ENCODE measurements at places on chromosomes 11 and 22.

DNA sequence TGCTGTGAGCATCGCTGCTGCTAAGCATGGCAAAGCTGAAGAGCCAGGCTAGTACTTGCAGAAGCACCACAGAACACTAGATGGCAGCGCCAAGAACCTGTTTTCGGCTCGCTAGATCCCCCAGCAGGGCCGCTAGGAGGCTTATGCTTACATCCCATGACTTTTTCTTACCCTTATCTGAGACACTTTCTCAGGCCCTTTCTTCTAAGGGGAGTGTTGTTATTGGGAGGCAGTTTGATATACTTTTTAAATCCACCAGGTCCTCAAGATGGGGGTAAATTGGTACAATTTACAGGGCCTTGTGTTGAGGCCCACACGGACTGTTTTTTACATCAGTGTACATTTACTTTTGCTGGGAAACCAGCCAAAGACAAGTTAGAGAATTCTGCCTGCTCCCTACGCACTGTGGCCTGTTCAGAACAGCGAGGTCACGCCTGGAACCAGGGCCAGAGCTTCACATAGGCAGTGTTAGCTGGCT lies 4.0 kb downstream of the TRIM6 start:
- no peak overlapping the region for H3K4me3 ChIP-seq
- no peak overlapping the region for H3K27ac ChIP-seq
- no peaks in the 10 kb centered on the region for H3K36me3 ChIP-seq
- H3K4me1 ChIP-seq = no peaks in the 10 kb centered on the region

GRCh38 chr11:29634244-29634643 lies 382.6 kb downstream of the KCNA4 start:
- H3K4me1 ChIP-seq = no peaks in the 10 kb centered on the region
- no peak overlapping the region for H3K4me3 ChIP-seq
- H3K27ac ChIP-seq = no peak overlapping the region

DNA sequence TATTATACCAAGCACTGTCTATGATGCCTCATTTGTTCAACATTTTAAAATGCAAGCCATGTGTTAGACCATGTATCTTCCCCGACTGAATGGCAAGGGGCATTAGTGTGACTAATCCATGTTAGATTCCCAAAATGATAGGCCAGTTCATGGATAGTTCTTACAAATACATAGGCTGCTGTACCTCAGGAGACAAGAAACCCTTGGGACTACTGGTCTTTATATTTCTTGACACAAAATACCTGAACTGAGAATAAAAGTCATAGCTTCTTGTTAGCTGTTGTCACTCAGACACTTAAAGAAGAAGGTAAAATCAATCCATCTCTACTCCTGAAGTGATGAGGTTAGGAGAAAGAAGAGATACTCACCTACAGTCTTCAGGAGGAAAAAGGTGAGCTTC lies at the start of gene OR8D4:
Gene OR8D4, plus strand, starts transcription at position 301 of the 400 bp plus-strand sequence. CDS start 4,265 bp downstream, outside the sequence.
- H3K4me3 ChIP-seq = no peak within 1 kb of the TSS
- no peak for DNase-seq
- H3K36me3 ChIP-seq = no peaks in the 10 kb centered on the region
- no peak within 1 kb of the TSS for H3K27ac ChIP-seq

DNA sequence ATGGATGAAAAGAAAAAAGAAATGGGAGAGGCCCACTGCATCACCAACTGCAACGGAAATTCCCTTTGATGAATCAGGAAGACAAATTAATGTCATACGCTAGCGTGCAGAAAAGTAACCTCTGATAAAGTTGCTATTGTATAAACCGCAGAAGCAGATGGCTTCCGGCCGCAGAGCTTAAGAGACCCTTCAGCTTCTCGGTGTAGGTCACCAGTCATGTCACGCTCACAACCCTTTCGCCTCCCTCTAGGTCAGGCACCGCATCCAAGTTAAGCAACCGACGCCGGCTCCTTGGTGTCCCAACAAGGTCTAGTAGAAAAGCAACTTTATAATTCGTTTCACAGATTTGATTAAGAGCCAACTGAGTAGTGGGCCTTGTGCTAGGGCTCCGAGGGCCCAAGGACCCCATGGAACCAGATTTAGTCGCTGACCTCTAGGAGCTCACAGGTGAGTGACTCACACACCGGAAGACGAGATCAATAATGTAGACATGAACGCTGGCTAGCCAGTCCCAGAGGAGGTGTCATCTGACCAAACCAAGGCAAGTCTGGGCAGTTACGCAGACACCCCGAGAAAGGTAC lies 1.2 kb upstream of the ZFP91 start:
- H3K4me1 ChIP-seq = peaks cover 51% of the 10 kb centered on the region
- peak overlapping the region; percentile 98 for H3K27ac ChIP-seq
- DNase-seq = peak; percentile 74
- H3K36me3 ChIP-seq = peaks cover 4% of the 10 kb centered on the region
- no peaks in the 10 kb centered on the region for H3K27me3 ChIP-seq

DNA sequence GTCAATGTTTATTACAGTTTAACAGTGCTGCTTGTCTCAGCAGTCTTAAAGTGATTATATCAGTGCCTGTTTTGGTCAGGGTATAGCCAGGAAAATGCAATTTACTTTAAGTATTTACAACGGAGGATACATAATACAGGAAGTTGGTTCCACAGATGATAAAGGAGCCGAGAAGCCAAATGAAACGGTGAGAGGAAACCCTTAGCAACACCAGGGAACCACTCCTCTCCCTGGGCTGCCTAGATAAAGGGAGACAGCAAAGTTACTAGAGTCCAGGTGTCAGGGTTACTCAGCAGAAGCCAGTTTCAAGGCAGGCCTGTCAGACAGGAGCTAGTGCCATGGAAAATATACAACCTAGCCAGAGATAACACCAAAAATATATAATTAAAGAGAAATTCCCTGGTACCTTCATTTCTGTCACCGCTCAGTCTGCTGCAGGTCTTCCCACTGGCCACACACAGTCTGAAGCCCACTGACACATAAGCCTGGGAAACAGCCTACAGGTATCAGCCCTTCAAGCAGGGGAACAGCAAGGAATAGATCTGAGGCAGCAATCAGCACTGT lies 55.5 kb downstream of the FAM76B start:
- H3K4me1 ChIP-seq = no peaks in the 10 kb centered on the region
- no peak for DNase-seq
- no peaks in the 10 kb centered on the region for H3K27me3 ChIP-seq
- no peak overlapping the region for H3K4me3 ChIP-seq

DNA sequence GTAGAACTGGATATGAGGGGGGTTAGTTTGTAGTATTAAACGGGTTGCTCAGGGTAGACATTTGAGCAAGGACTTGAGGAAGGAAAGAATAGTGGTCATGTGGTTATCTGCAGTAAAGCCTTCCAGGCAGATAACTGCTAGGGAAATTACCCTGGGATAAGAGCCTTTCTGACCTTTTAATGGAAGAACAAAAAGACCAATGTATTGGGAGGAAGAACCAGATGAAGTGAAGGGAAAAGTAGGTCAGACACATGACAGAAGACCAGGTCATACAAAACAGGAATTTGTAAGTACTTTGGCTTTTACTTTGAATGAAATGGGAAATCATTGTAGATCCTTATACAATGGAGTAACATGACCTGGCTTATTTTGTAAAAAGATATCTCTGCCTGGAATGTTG lies 241.9 kb upstream of the CTSC start:
- no peaks in the 10 kb centered on the region for H3K27me3 ChIP-seq
- H3K4me3 ChIP-seq = no peak overlapping the region

DNA sequence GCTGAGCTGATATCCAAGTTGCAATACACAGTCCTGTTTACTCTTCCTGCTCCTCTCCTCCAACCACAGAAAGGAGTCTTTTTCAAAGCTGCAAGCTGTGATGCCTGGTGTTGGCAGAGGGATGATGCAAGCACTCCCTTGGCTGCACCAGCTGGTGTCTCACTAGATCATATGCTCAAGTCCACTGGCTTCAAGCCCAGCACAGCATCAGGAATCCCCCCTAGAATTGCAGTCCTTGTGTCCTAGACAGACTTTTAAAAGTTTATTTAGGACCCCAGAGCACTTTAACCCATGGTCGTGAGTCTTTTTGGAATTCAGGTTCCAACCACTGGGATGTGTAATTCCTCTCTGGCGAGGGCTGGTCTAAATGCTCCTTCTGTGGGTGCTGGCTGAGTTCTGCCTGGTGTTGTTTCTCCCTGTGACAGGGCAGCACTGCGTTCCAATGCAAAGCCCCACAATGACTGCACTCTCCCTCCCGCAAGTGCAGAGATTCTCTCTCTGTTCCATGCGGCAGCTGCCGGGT lies 1.9 kb upstream of the HEPN1 start:
- peaks cover 5% of the 10 kb centered on the region for H3K4me1 ChIP-seq
- no peak overlapping the region for H3K4me3 ChIP-seq
- DNase-seq = no peak
- H3K27ac ChIP-seq = no peak overlapping the region
- no peaks in the 10 kb centered on the region for H3K27me3 ChIP-seq

- no peak overlapping the region for H3K27ac ChIP-seq
- no peaks in the 10 kb centered on the region for H3K36me3 ChIP-seq
- H3K4me3 ChIP-seq = no peak overlapping the region
- no peaks in the 10 kb centered on the region for H3K4me1 ChIP-seq
- no peaks in the 10 kb centered on the region for H3K27me3 ChIP-seq
Observed at GRCh38 chr22:27724157-27724556, 77.4 kb downstream of the MN1 start.

GRCh38 chr11:121235057-121235456 lies 57.5 kb upstream of the SC5D start:
- DNase-seq = no peak
- H3K4me1 ChIP-seq = no peaks in the 10 kb centered on the region
- no peak overlapping the region for H3K4me3 ChIP-seq
- no peaks in the 10 kb centered on the region for H3K27me3 ChIP-seq
- H3K27ac ChIP-seq = no peak overlapping the region
- no peaks in the 10 kb centered on the region for H3K36me3 ChIP-seq

- peaks cover 4% of the 10 kb centered on the region for H3K27me3 ChIP-seq
Observed at GRCh38 chr11:128690665-128691101, 3.2 kb upstream of the FLI1 start.

DNA sequence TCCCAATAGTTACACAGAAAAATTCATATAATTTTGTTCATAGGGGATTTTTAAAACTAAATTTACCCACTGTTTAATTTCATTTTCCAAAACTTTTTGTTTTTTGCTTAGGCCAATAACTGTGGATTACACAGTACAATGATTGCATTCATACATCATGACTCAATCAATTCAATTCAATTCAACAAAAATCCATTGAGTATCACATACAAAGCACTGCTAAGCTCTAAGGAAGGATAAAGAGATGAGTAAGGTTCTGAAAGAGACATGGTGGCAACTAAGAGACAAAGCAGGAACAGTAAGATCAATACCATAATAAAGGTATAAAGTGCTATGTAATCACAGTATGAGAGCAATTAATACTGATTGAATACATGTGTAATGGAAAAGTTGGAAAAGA lies 9.4 kb upstream of the LAYN start:
- H3K4me3 ChIP-seq = no peak overlapping the region
- H3K4me1 ChIP-seq = no peaks in the 10 kb centered on the region
- H3K27ac ChIP-seq = no peak overlapping the region
- DNase-seq = no peak

GRCh38 chr11:61401173-61401572 lies 8.8 kb downstream of the TMEM216 start:
- no peak for DNase-seq
- H3K27me3 ChIP-seq = no peaks in the 10 kb centered on the region
- peaks cover 61% of the 10 kb centered on the region for H3K36me3 ChIP-seq
- H3K4me1 ChIP-seq = no peaks in the 10 kb centered on the region
- no peak overlapping the region for H3K4me3 ChIP-seq
- no peak overlapping the region for H3K27ac ChIP-seq

- DNase-seq = no peak
- H3K27me3 ChIP-seq = no peaks in the 10 kb centered on the region
- H3K27ac ChIP-seq = no peak overlapping the region
- no peak overlapping the region for H3K4me3 ChIP-seq
- H3K4me1 ChIP-seq = no peaks in the 10 kb centered on the region
- H3K36me3 ChIP-seq = no peaks in the 10 kb centered on the region
Observed at GRCh38 chr11:130145975-130146776, 13.4 kb upstream of the ST14 start.

GRCh38 chr11:116343270-116343669 lies 429.5 kb downstream of the BUD13 start:
- no peak overlapping the region for H3K27ac ChIP-seq
- H3K27me3 ChIP-seq = no peaks in the 10 kb centered on the region
- H3K4me1 ChIP-seq = no peaks in the 10 kb centered on the region
- H3K4me3 ChIP-seq = no peak overlapping the region
- H3K36me3 ChIP-seq = no peaks in the 10 kb centered on the region

DNA sequence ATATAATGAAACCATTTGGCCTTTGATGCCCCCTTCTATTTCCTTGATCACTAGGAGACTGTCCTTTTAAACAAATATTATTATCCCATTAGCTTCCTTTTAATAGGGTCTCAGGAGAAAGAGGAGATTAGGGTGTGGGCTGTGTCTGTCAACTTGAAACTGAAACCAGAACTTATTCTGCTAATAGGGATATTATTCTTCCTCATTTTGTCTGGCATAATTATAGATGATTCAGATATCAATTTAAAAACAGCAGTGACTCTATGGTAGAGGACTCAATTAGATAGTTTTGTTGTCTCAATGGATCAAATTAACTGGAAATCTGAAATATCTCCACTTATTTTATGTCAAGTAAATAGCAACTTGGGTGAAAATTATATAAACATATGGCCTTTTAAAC lies 584.9 kb upstream of the CCDC90B start:
- no peaks in the 10 kb centered on the region for H3K4me1 ChIP-seq
- no peak overlapping the region for H3K27ac ChIP-seq
- no peaks in the 10 kb centered on the region for H3K27me3 ChIP-seq
- no peaks in the 10 kb centered on the region for H3K36me3 ChIP-seq
- no peak overlapping the region for H3K4me3 ChIP-seq
- DNase-seq = no peak

GRCh38 chr11:35256296-35256695 lies 117.3 kb downstream of the CD44 start:
- no peak for DNase-seq
- no peak overlapping the region for H3K4me3 ChIP-seq
- H3K4me1 ChIP-seq = peaks cover 19% of the 10 kb centered on the region
- H3K27ac ChIP-seq = peak overlapping the region; percentile 30
- H3K27me3 ChIP-seq = no peaks in the 10 kb centered on the region

- no peak overlapping the region for H3K4me3 ChIP-seq
- DNase-seq = no peak
- H3K36me3 ChIP-seq = no peaks in the 10 kb centered on the region
- no peak overlapping the region for H3K27ac ChIP-seq
- H3K4me1 ChIP-seq = no peaks in the 10 kb centered on the region
- no peaks in the 10 kb centered on the region for H3K27me3 ChIP-seq
Observed at GRCh38 chr11:130278745-130279144, 36.0 kb downstream of the ZBTB44 start.

GRCh38 chr11:123740787-123741158 lies 687 bp downstream of the ZNF202 start:
- H3K36me3 ChIP-seq = no peaks in the 10 kb centered on the region
- H3K27ac ChIP-seq = peak overlapping the region; percentile 85
- peak overlapping the region; percentile 92 for H3K4me3 ChIP-seq
- peaks cover 19% of the 10 kb centered on the region for H3K4me1 ChIP-seq
- DNase-seq = no peak

GRCh38 chr11:87870086-87870485 lies 305.2 kb downstream of the RAB38 start:
- H3K27me3 ChIP-seq = no peaks in the 10 kb centered on the region
- no peak for DNase-seq
- no peak overlapping the region for H3K27ac ChIP-seq
- no peak overlapping the region for H3K4me3 ChIP-seq
- no peaks in the 10 kb centered on the region for H3K36me3 ChIP-seq
- H3K4me1 ChIP-seq = no peaks in the 10 kb centered on the region

- no peaks in the 10 kb centered on the region for H3K4me1 ChIP-seq
- H3K36me3 ChIP-seq = peaks cover 13% of the 10 kb centered on the region
- no peaks in the 10 kb centered on the region for H3K27me3 ChIP-seq
- H3K4me3 ChIP-seq = no peak overlapping the region
- H3K27ac ChIP-seq = no peak overlapping the region
- no peak for DNase-seq
Observed at GRCh38 chr11:5713695-5714094, 22.6 kb upstream of the OR56B1 start.
